ENCODE measurements at places on chromosomes 5 and 9. TPM values are rescaled to one million over a fixed set of nuclear protein-coding genes. Genes with fewer than 3 reads are reported as not detected.

The PGM5 gene
- not detected for total RNA-seq

The NIM1K gene
- total RNA-seq, result 0.07 TPM

The PCDHA2 gene
- total RNA-seq, result under 0.01 TPM

The CARD9 gene
- 1.2 TPM for total RNA-seq
